GM12878 (cell line): ENCODE measurements at places on chromosomes 12 and 14. TPM values are rescaled to one million over a fixed set of nuclear protein-coding genes. Genes with fewer than 3 reads are reported as not detected.

Gene KRT83
- total RNA-seq, result not detected in 2 replicates

Gene VPS37B
- 68.6 and 68.7 TPM in 2 replicates for total RNA-seq

GRCh38 chr14:80948291-80948690 lies 6.8 kb upstream of the CEP128 start:
- no peak for DNase-seq

- no peak for DNase-seq
These were observed 105.8 kb downstream of the AVPR1A start for GRCh38 chr12:63045020-63045860.

- DNase-seq, result no peak
These were observed 219.8 kb downstream of the PTPRO start for GRCh38 chr12:15541996-15542631.

Gene MYO1H
- not detected in 2 replicates for total RNA-seq

DNA sequence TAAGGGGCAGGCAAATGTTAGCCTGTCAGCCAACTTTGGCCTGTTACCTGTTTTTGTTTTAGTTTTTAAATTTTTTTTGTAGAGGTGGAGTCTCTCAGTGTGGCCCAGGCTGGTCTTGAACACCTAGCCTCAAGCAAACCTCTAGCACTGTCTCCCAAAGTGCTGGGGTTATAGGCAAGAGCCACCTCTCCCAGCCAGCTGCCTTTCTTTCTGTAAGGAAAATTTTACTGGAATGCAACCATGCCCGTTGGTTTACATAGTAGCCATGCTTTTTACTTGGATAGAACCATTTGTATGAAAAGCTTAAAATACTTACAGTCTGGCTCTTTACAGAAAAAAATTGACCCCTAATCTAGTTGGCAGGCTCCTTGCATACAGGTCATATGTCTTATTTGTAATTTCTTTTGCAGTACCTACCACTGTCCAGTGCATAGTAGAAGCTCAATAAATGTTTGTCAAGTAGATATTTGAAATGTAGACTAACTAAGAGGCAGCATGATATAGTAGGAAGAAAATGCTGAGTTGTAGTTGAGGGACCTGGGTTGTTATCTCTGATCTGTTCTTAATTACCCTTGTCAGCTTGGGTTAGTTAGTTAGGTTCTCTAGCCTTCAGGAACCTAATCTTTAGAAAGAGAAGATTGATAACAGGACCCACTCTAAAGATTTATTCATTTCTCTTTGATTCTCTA lies 4.7 kb downstream of the MDM2 start:
- DNase-seq, result no peak

Gene TMEM52B
- total RNA-seq, result not detected in 2 replicates

DNA sequence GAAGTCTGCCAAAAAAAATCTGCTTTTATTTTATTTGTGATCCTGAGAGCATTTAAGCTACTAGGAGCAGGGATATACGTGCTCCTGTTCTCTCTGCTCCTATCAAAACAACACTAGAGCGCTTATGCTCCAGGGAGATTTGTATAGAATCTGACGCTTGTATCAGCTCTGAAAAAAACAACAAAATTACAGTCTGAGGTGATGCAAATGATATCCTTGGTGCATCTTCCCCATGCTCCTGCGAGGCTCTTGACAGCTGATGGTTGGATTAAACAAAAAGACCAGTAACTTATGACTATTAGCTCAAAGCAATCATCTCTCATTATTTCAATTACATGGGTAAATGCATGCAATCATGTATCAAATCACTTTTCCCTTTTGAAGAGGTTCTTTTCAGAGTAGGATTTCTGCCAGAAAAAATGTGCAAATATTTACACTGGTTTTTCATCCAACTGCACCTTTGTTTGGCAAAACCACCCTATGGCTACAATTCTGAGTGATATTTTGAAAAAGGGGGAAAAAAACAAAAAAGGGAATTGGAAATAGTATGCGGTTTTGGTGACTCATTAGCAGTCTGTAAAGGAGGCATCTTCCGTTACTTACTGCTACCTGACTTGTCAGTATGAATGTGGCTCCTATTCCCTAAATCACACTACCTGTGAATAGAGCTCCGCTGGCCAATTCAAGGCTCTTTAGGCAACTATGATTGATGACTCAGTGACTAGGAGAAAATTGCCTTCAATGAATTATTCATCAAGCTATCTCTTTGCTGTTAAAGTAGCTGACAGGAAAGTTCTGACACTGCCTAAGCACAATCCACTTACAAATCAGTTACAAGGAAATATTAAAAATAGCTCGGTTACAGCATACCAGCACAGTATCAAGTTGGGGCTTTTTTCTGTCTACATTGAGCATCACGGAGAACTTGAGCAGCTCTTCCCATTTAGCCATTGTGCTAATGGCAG lies 450.0 kb downstream of the FOXG1 start:
- no peak for DNase-seq

- DNase-seq, result no peak
These were observed 905 bp upstream of the CIPC start for GRCh38 chr14:77097006-77097699.

Gene GALC
- 4.1 and 7.5 TPM in 2 replicates for total RNA-seq

DNA sequence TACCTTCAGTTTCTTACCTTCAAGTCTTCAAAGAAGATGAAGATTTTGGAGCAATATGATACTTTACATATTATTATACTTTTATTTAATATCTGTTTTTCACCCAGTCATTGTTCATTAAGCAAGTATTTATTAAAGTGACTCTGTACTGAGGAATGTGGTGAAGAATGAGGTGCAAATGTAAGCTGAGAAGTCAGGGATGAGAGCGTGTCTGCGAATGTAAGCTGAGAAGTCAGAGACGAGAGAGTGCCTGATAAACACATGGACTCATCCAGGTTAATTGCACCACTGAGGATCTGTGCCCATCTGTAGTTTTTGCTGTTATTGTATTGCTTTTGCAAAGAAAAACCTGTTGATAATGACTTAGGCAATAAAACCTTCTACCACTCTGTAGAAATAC lies 211.9 kb upstream of the FAR2 start:
- no peak for DNase-seq

- no peak for DNase-seq
These were observed 46.2 kb downstream of the ABCC9 start for GRCh38 chr12:21894792-21895595.

DNA sequence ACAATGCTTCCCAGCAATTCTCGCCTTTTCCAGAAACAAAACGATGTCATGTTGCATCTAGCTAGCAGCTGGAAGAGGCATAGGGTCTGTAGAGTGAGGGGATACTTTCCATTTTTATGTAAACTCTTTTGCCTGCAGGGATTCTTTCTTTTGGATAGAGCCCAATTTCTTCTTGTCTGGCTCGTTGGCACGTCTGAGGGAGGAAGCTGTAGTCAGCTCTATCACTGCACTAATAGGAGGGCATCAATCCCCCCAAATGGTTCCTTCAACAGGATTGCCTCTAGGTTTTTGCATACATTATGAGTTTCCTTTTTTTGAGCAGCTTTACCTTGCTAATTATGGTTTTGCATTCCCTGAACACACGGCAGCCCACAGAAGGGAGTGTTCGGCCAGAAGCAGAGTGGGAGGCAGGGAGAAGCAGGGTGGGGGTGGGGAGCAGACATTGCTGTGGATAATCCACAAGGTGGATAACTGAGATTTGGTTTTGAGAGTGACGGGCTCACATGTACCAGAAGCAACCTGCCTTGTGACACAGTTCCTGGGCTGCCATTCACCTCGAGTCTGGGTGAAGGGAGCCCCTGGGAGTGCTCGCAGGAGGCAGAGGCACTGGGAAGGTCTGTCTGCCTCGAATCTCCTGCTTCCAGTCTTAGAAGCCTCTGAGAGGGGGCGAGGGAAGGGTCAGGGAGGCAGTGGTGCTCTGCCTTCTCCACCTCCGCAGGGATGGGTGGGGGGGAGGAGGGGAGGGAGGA lies 24.5 kb downstream of the LRTM2 start:
- no peak for DNase-seq

- no peak for DNase-seq
These were observed 40.8 kb downstream of the CCDC92 start for GRCh38 chr12:123931686-123932321.

GRCh38 chr12:27583981-27584380 lies 60.0 kb downstream of the PPFIBP1 start:
- DNase-seq, result no peak

Gene MEG3
- total RNA-seq, result 0.66 and 0.95 TPM in 2 replicates

Gene MMP17
- total RNA-seq, result 0.43 TPM in 1 of 2 replicates, not detected in the other

Gene DPY19L2
- 0.24 and 0.44 TPM in 2 replicates for total RNA-seq

GRCh38 chr12:26101350-26101734 lies 23.5 kb downstream of the BHLHE41 start:
- no peak for DNase-seq

DNA sequence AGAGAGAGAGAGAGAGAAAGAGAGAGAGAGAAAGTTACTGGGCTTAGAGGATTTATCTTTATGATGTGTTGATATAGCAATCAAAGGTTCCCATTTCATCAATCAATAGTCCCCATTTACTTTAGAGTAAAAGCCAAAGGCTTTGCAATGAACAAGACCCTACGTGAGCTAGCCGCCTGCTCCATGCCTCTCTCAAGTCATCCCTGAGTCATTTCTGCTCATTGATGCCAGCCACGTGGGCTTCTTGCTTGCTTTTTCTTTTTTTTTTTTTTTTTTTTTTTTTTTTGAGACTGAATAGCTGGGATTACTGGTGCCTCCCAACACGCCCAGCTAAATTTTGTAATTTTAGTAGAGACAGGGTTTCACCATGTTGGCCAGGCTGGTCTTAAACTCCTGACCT lies 70.9 kb downstream of the GPR135 start:
- DNase-seq, result no peak

DNA sequence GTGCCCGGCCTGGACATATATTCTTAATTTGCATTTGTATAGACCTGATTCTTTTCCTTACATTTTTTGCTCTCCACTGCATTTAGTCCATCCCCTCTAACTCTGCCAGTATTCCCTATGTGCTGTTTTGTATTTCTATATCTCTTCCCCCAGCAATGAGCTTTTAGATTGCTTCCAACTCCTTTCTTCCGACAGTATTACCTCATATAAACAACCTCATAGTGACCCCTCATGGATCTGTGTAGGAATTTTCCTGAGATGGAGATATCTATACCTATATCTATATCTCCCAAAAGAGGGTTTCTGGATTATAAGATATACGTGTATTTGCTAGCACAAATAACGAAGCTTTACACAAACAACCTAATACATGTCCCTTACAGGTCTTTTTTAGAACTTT lies 161.9 kb downstream of the CRADD start:
- DNase-seq, result no peak

DNA sequence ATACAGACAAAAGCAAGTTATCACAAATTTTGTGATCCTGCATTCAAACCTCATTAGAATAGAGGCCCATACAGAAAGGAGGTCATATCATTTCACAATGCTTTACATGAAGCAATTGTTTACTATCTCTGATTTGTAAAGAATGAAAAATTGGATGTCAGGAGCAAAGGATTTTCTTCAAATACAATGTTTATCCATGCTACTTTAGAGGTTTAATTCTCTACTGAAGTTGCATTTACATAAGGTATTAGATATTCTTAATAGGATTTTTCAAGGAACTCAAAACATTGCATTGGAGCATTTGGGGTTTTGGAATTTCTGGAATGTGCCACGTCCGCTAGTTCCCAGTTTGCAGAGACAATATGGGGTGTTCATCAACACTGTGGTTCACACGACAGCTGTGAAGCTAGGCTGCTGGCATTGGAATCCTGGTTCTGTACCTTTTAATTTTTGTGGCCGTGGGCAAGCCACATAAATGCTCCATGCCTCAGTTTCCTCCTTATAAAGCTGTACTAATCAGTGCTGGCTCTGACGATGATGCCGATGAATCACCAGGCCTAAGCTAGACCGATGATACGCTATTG lies 174.8 kb downstream of the APAF1 start:
- no peak for DNase-seq

DNA sequence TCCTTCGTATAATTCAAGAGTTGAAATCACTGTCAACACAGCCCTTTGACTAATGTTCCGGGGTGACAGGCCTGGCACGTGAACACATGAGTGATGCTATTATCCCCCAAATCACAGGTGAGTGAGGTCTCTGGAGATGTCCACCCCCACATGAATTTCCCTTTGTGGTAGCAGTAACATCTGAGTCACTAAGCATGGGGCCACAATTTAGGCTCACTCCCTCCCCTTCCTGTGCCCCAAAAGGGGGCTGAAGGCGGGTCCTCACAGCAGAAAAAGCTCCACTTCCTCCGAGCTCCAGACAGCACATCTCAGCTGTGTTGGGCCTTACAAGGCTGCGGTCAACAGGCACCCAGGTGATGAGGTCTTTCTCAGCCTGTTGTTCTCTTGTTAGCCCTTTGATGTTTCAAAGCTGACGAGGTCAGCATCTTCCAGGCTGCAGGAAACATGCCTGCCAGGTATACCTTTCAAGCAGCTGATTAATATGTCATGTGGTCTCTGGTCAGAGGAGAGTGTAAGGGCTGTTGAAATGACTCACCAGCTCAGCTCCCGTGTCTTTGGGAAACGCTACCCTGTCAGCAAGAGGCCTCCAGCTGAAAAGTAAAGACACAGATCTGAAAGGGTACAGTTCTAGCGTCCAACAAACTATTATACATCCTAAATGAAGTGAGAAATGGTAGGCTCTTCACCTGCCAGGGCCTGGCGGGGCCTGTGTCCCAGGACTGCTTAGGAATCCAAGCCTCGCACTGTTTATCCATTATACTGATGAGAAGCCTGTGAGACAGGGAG lies 107.3 kb downstream of the ZFP36L1 start:
- peak; percentile 89 for DNase-seq

DNA sequence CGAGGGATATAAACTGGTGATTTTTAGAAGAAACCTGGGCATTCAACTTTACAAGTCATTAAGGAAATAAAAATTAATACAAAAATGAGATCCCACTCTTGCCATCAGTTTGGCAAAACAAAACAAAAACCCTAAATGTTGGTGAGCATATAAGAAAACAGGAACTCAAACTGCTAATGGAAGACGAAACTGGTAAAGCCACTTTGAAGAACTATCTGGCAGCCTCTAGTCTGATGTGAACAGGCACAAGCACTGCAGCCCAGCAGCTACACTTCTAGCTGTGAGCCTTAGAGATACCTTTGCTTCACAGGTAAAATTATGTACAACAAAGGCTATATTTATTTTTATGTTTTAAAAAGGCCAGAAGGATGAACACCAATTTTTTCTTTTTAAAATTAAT lies 459.6 kb downstream of the ZFP36L1 start:
- DNase-seq, result no peak

- DNase-seq, result no peak
These were observed 22.3 kb downstream of the SLC38A4 start for GRCh38 chr12:46803517-46803916.

- no peak for DNase-seq
These were observed 11.1 kb downstream of the CCDC62 start for GRCh38 chr12:122785503-122785902.

- no peak for DNase-seq
These were observed 6.6 kb downstream of the CACNA2D4 start for GRCh38 chr12:1911598-1912575.

- no peak for DNase-seq
These were observed 4.1 kb upstream of the CISTR start for GRCh38 chr12:53755893-53756292.

- DNase-seq, result no peak
These were observed 172.7 kb downstream of the CAND1 start for GRCh38 chr12:67441736-67442346.

- DNase-seq, result no peak
These were observed 227.1 kb downstream of the MSRB3 start for GRCh38 chr12:65505386-65506121.

Gene STAB2
- total RNA-seq, result not detected in 2 replicates
